RPMI8226 (cell line): ENCODE measurements at places on chromosomes 7 and 10.
A peak's percentile ranks its signal among the peaks of the same experiment; 100 is the strongest.

GRCh38 chr7:135239263-135239662 lies 5.6 kb downstream of the STRA8 start:
- DNase-seq, result no peak

GRCh38 chr10:48306870-48307710 lies 613 bp downstream of the MAPK8 start:
- peak; percentile 40 for DNase-seq

GRCh38 chr7:126213876-126214275 lies 1038.9 kb downstream of the GRM8 start:
- DNase-seq, result no peak

DNA sequence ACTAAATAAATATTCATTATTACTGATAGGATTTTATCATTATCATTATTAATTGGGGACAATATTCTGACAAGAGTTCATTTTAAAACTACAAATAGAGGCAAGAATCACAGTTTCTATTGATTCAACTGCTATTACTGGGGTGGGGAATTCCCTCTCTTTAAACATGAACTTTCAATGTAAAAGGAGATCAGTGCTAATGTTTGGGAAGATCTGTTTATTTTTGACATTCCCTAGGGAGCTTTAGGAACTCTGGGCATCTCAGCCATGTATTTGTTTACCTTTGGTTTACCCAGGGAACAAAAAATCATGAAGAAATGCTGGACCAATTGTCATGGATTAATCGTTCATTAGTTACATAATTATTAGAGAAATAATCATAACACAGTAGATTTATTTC lies 443.2 kb upstream of the AKR1E2 start:
- no peak for DNase-seq
